ENCODE measurements at places on chromosomes 2 and 18. TPM values are rescaled to one million over a fixed set of nuclear protein-coding genes. Genes with fewer than 3 reads are reported as not detected.

- no peak for DNase-seq
These were observed 634.6 kb upstream of the SLC39A10 start for GRCh38 chr2:195022508-195022830.

DNA sequence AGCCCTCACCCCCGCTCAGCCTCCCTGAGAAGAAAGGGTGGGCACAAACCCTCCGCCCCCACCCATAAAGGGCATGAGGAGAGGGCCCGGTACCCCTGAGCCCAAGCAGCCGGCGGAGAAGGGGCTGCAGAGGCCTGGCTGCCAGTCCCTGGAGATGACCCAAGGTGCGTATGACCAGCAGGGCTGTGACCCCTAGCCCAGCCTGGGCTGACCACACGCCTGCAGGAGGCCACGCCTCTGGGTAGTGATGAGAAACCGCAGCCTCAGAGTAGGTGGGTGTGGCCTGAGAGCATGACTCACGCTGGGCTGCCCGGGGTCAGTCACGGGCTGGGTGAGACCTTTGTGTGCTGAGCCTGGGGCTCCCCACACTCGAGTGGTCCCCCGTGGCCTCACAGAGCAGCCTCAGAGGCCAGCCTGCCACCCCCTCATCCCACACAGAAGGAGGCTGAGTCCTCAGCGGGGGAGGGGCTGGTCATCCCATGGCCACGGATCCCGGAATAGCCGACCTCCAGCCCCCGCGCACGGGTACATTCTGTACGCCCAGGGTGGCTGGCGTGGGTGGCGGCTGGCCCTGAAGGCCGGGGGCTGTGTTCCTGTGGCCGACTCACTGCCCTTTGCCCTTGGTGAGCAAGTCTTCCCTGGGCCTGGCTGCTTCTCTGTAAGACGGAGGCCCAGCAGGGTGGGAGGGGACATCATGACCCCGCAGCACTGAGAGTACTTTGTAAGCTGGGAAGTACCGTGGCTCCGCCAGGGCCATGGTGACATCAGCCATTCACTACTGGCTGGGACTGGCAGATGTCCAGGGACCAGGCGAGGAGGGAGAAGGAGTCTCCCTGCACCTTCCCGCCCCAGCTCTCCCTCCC lies 110.8 kb upstream of the OTOS start:
- DNase-seq, result no peak

GRCh38 chr2:221264318-221264717 lies 307.8 kb downstream of the EPHA4 start:
- DNase-seq, result no peak

- DNase-seq, result no peak
These were observed 74.7 kb upstream of the TMEM200C start for GRCh38 chr18:5969989-5970403.

DNA sequence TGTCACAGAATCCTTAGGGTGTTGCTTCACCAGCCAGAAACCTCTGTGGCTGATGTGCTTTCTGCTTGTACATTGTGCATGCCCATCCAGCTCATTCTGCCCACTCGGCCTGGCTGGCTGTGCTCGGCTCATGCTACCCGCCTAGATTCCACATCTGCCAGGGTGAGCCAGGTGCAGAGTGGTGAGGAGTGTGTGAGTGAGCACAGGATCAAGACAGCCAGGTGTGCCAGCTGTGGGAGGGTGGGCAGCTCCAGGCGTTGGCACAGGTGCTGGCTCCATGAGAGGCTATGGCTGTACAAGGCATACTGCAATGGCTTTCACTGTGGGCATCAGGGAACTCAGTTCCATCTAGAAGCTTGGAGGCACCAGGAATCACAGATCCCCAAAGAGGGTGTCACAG lies 1321.8 kb upstream of the CRIM1 start:
- no peak for DNase-seq

GRCh38 chr18:55997151-55997561 lies 409.2 kb upstream of the TCF4 start:
- no peak for DNase-seq

GRCh38 chr2:238063414-238064189 lies 2.8 kb downstream of the SCLY start:
- no peak for DNase-seq

DNA sequence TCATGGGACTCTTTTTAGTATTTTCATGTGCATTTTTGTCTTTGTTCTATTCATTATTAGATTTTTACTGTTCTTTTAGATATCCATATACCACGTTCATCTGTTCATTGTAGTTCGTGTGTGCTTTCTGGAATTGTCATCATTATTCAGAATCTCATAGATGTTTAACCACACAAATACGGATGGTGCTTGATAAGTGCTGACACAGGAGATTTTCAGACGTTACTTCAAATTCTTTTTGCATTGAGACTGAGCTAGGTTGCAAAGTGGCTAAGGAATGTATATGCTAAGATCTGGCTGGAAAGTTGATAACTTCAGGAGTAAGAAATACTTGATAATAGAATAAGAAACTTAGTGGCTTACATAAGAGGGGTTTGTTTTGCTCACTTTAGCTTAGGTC lies 153.6 kb downstream of the CTNNA2 start:
- DNase-seq, result no peak

- DNase-seq, result no peak
These were observed 72.1 kb downstream of the OSBPL6 start for GRCh38 chr2:178266445-178266844.

The TCF23 gene
- polyA plus RNA-seq, result 0.72 TPM

The KATNAL2 gene
- 10.1 TPM for polyA plus RNA-seq
